ENCODE measurements at places on chromosomes 6 and 20.

DNA sequence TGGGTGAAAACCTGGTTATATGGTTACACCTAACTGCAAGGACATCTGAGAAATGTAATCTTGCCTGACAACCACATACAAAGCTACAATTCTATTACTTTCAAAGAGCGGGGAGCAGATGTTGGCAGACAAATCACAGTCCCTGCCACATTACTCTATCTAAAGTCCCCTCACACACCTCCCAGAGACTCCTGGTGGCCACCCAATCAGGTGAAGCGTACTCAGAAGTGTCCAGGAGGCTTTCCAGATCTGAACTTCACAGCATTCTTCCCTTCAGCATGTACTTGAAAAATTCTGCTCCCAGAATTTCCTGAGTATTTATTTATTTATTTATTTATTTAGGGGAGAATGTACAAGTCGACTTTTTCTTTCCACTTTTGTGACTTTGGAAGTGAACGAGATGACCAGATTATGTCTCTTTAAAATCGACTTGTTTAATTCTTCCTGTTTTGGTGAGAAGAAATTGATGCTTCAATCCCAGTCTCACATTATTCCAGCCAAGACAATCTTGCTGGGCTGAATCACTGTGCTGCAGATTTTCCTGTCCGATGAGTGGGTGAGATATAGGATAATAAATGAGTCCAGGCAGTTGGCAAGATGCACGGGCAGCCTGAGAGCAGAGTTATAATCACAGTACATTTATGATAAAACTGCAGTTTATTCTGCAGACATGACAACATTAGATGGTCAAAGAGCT, 46.9 kb upstream of the POPDC3 start:
- no peak for DNase-seq

DNA sequence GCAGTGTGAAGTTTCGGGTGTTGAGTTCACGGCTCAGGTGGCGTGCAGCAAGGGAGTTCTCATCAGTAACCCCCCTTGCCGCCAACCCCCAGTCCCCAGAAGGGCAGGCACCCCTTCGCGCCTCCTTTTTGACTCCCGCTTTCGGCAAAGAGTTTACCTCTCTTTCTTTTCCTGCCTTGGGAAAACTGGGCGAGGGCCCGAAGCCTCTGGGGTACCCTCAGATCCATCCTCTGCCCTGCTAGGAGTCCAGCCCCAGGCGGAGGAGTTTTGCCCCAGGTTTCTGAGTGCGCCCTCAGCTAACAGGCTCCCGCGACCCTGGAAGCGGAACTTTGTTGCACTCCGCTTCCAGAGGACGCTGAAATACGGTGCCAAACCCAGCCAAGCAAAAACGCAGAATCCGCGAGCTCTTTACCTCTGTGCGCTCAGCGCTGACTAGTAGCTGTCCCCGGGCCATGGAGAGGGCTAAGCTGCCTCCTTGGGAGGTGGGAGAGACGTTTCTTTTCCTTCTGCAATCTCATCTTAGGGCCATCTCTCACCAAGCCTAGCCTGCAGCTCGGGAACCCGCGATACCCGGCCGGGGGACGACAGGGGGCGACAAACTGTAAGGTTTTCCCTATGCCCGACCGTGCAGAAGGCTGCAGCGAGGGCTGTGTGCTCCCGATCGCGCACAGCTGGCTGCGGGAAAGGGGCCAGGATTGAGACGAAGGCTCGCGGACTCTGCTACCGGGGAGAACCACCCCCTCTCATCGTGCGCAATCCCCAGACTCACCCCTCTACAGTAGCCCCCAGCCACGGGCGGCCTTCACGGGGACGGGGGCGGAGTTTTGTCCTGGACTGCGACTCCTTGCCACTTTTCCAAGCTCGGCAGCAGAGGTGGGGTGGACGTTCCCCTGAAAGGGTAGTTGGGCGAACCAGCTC, 2.7 kb upstream of the PAX1 start:
- DNase-seq = no peak

DNA sequence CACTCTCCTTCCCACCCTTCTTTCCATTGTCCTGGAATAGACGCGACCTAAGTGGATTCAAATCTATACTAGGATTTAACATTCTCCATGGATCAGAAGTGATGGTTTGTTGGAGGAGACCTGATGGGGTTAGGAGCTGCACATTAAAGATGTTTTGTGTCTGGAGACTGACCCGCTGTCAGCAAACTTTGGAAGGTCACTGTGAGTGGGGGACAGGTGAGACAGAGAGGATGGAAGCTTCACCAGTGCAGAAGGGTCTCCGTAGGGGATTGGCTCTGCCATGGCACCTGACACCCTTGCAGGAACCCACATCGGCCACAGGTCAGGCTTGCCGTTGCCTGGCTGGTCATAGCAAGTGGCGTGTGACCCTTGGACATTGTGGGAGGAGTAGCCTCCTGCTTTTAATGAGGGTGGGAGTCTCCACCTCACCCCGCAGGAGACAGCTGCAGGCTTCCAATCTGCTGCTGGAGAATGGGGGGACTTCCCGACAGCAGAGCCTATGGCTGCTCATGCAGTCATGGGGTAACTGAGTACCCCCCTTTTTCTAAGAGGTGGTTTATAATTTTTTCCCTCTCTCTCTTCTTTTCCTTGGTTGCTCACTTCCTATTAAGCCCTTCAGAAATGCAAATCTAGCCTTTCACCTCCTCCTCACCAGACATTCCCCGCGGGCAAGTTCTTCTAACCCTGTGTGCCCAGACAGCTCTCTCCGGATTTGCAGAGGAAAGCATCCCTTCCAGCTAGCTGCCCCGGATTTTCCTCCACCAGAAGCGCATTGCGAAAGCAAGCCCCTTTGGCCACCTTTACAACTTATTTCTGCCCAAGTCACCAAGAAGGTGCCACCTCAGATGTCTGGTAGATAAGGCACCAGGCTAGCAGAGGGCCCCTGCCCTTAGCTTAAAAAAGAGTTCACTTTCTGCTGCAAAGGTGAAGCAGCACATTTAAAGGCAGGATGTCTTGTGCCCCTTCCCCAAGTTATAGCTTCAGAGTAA, 53.5 kb downstream of the DACT2 start:
- no peak for DNase-seq

DNA sequence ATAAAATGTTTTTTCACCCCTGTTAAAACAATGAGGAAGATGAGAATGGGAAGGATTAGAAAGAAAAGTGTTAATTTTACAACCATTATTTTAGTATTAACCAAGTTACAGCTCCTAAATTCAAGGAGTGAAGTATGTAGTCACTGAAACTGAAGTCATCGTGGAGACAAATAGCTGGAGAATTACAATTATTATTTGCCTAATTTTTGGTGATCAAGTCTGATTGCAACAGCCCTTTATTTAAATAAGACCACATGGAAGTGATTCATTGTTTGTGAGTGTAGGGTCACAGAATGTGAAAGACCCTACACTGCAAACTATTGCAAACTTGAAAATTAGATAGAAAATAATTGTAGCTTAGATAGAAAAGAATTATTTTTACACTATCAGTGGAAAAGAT, 292.4 kb downstream of the CENPW start:
- DNase-seq = no peak

- no peak for DNase-seq
Observed at GRCh38 chr20:47466213-47466612, 35.5 kb upstream of the NCOA3 start.

DNA sequence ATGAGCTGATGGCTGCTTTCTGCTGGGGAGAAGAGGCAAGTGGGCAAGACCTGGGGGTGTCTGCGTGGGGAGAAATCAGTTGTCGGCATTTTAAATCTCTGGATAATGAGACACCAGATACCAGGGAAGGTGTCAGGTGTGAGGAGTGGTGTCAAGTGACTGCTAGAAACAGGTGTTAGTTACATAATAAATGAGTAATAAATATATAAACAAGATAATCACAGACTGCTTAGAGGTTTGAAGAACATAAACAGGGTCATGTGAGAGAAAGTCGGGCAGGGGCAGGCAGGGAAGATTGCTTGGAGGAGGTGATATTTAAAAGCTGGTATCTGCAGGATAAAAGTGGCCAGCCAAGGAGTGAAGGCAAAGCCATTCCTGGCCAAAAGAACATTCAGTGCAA, 87.2 kb upstream of the RIN2 start:
- DNase-seq = no peak

DNA sequence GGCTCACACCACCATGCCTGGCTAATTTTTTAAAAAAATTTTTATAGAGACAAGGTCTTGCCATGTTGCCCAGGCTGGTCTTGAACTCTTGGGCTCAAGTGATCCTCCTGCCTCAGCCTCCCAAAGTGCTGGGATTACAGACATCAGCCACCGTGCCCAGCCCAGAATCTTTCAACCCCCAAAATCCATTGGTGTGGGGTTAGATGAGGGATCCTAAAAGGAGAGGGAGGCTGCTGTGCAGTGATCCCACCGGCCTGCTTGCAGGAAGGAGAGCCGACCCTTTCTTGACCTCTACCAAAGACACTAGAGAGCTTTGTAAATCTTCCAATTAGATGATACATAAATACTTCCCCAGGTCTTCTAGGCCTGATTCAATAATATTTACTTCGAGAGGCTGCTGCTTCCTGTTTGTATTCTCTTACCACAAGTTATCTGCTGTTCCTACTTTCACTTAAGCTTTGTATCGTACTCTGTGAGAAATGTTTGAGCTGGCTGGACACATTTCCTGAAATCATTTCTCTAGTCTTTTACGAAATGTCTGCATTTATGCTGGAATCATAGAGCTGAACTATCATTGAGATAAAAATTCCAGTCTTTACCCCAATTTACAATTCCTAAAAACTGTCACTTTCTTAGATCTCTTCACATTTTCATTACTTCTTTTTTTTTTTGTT, 49.3 kb upstream of the IER3 start:
- DNase-seq = no peak

GRCh38 chr20:7327810-7328209, 560.3 kb downstream of the BMP2 start:
- no peak for DNase-seq

DNA sequence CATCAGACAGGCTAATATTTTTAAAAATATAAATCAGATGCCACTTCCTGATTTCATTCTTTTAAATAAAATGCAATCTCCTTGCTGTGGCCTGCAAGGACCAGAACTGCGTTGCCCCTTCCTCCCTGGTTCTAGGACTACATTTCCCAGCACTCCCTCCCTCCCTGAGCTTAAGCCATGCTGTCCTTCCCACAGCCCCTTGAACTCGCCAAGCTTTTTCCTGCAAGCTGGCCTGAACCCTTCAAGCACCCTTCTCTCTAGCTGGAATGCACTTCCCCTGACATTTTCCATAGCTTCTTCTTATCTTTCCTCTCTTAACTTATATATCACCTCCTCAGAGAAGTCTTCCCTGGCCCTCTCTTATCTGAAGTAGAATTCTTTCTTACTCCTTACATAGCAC, 6.1 kb upstream of the DOK5 start:
- no peak for DNase-seq

- no peak for DNase-seq
Observed at GRCh38 chr6:34343806-34344205, 48.7 kb downstream of the NUDT3 start.

- no peak for DNase-seq
Observed at GRCh38 chr20:5689463-5689862, 60.7 kb upstream of the SHLD1 start.

DNA sequence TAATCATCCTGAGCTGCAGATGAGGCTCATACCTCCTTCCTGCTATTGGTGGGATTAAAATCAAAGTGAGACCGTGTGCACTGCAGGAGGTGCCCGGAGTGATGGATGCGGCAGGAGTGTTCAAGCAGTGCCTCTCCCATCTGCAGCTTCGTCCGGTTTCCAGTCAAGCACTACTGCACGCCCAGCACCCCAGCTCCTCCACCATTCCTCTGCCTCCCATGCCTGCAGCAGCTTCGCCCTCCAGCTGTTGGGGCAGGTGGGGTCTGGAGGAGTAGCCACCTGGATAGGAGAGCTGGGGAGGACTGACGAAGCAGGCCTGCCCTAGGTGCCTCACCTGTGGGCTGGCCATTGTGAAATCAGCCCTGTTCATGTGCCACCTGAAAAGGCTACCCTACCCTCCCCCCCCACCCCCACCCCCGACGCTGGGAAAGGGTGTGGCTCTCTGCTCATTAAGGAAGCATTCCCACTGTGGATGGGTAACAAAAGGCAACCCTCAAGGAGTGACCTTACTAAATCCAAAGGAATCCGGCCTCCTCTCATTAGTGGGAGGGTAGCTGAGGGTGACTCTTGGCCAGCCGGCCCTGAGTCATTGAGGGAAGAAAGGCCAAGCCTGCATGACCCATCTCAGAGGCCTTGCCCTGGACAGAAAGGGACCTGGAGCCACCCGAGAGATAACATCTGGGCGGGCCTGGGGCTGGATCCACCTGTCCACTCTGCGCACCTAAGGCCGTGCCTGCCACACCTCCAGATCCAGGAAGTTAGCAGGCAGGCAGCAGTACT, 115.9 kb upstream of the ARMC2 start:
- peak; percentile 96 for DNase-seq

DNA sequence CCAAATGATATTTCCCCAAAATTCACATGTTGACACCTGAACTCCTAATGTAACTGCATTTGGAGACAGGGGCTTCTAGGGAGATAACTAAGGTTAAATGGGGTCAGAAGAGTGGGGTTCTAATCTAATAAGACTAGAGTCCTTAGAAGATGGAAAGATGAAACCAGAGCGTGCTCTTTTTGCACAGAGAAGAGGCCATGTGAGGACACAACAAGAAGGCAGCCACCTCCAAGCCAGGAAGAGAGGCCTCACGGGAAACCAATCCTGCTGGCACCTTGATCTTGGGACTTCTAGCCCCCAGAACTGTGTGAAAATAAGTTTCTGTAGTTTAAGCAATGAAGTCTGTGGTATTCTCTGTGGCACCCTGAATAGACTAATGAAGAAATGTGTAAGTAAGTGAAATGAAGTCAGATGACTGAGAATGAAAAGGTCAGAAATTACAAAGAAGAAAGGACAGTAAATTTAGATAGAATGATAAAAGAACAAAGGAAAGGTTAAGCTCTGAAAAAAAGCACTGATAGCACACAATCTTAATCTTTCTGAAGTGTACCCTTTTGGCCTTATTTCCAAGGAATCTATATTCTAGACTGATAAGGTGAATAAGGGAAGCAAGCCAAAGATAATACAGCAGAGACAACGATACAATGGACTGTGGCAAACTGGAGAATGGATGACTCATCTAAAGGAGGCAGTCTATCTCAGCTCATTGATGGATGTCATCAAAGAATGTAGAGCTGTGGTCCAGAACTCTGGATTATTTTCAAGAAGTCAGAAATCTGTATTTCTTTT, 110.4 kb downstream of the MYB start:
- DNase-seq = no peak

DNA sequence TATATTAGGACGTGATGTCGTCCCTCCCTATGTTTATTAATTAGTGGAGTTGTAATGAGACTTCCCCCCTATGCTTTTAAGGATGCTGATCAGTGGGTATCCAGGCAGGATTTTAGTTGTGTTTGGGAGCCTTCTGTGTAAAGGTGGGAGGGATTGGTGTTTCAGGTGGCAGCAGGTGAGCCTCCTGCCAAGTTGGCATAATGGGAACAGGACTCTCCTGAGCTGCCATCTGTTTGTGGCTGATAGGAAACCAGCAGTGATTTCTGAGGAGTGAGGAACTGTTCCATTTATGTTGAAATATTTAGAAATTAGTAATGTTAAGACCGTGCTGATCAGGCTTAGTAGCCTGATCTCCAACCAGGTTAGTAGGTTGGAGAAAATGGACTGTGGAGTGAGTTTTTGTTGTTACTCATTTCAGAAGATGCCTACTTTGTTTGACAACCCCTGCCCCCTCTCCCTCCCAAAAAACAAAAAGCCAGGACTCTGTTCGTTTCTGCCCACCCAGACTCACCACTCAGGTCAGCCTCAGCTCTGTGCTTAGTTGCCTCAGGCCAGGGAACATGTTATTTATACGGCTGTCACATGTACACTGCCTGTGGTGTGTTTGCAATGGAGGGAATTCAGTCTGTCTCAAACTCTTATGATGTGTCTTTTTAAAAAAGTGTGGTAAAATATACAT, 55.4 kb upstream of the TULP4 start:
- DNase-seq = no peak
